ENCODE measurements at places on chromosomes 13 and 19.

DNA sequence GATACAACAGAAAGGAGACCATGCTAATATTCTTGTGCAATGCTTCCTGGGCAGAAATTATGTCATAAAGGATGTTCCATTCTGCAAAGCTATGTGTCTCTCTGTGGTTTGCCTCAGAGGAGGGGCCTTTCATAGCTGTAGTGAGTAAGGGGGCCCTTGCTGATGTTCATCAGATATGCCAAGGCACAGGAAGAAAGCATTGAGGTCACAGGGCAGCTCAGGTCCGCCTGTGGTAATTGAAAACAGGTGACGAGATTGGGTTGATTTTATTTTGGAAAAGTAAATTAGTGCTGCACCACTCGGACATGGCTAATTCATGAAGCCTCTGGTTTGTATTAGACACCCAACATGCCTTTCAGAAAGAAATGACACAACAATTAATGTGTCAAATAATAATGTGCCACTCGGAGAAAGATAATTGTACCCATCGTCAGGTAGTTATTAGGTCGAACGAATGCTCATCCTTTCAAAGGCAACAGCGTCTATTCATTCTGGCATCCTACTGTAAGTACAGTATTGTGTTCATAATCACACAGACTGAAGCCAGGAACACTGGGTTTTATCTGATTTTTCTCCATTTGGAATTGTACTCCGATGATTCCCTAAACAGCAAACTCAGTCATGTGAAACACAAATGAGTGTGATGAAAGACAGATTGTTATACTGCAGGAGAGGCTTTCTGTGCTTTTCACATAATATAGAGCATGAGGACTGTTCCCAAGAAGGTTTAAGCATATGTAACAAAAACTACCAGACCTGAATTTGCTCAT is 421.6 kb upstream of the KLF12 start:
- DNase-seq = no peak

DNA sequence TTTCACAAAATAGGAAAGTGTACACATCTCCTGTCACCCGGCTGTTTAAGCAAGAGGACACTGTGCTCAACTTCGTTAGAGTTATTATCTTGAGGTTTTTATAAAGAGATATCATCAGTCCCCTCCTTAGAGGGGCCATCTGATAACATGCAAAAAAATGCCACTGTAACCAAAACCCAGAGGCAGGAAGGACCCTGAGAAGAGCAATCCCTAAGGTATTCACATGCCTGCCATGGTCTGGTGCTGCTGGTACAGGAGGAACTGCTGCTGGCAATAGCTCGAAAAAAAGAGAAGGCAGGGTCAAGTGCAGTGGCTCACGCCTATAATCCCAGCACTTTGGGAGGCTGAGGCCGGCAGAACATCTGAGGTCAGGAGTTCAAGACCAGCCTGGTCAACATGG is 12.8 kb upstream of the CEACAM3 start:
- DNase-seq = no peak

DNA sequence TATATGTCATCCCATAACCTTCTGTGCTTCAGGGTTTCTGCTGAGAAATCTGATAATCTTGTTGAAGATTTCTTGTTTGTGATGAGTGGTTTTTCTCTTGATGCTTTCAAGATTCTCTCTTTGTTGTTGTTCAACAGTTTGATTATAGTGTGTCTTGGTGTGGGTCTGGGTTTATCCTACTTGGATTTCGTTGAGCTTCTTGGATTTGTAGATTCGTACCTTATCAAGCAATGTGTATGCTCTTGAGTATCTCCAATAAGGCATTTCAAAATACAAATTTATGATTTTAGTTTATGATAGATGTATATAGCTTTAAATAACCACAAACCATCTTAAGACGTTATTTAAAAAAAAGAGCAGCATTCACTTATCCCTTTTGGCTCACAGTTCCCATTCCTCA is 57.5 kb downstream of the URI1 start:
- DNase-seq = no peak

DNA sequence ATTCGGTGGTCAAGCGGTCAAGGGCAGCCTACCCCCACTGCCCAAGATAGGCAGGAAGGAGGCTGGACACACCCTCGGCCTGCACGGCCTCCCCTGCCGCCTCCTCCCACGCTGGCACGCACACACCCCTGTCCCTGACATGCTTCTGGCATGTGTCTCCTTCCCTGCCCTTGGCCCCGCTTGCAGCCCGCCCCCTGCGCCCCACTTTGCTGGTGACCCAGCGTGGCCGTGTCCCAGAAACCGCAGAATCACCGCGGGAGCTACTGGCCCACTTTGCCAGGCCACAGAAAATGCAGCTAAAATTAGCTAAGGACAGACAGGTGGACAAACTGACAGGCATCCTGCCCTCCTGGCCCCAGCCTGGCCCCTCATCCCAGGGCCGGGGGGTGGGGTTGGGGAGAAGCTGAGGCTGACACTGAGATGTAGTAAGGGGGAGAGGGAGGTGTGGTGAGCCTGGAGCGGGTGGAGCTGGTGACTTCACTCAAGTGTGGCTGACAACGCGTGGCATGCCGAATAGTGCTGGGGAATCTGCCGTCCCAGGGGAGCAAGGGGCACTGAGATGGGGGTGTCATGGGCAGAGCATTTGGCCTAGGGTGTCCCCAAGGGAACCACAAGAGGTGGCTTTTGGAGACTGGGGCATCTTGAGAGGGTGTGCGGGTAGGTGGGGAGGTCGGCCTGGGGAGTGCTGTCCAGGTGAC is 2.4 kb downstream of the SHANK1 start:
- no peak for DNase-seq

- DNase-seq = no peak
These were observed 51.8 kb upstream of the FREM2 start for GRCh38 chr13:38635030-38635429.

GRCh38 chr13:64206430-64207225 is 2791.0 kb upstream of the PCDH20 start:
- no peak for DNase-seq

DNA sequence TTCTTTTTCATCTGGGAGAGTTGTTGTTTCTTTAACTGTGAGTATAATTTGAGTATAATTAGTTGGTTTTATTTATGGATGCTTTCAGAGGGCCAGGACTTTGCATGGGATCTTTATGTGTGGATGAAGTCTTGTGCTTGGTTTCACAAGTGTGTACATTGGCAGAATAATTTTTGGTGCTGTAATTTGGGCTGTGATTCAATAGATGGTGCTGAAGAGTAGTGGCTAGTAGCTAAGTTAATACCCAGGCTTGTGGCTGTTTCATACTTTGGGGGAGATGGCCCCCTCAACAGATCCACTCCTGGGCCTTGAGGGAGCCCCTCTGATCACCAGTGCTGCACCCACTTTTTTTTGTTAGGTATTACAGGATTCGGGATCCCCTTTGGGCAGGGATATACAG is 1142.4 kb downstream of the SLITRK1 start:
- DNase-seq = no peak

- no peak for DNase-seq
These were observed 186.8 kb downstream of the PRR20E start for GRCh38 chr13:57353831-57354230.

DNA sequence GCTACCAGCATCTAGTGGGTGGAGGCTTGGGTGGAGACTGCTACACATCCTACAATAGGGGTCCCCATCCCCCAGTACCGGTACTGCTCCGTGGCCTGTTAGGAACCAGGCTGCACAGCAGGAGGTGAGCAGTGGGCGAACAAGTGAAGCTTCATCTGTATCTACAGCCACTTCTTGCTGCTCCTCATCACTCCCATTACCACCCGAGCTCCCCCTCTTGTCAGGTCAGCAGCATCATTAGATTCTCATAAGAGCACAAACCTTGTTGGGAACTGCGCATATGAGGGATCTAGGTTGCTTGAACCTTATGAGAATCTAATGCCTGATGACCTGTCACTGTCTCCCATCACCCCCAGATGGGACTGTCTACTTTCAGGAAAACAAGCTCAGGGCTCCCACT is 37.0 kb downstream of the NWD1 start:
- DNase-seq = no peak

DNA sequence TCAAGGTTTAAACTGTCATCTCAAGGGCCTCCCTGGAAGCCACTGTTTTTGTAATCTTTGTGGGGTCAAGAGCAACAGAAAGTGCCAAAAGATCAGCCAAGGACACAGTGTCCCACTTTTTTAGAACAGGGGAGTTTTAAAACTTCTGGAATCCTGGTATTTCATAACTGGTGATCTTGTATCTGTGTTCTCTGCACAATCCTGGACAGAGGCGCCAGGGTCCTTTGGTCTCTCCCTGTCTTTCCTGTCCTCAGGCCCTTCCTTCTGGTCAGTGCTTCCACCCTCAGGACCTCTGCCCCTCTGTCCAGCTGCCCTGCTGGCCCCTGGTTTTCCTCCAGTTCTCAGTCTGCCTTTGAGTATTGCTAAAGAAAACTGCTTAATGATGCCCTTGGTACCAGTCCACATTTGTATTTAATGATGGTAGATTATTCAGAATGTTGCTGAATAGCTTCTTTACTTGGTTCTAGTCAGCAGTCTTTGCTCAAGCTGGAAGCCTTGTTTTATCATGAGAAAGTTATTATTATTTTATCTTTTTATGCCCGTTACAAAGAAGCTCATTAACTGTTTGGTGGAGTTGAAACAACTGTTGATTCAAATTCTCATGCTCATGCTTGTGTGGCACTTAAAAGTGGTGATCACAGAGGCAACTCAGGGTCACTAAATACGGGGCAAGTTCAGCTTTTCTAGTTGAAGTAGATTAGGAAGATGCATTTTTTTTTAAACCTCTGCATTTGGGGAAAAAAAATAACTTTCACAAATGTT is 47.5 kb downstream of the WASF3 start:
- DNase-seq = no peak

- DNase-seq = no peak
These were observed 441.5 kb downstream of the DIAPH3 start for GRCh38 chr13:59721926-59722910.

- DNase-seq = no peak
These were observed 43.3 kb downstream of the FLT1 start for GRCh38 chr13:28451482-28452217.

- DNase-seq = no peak
These were observed 546 bp downstream of the UBXN6 start for GRCh38 chr19:4456843-4457653.

DNA sequence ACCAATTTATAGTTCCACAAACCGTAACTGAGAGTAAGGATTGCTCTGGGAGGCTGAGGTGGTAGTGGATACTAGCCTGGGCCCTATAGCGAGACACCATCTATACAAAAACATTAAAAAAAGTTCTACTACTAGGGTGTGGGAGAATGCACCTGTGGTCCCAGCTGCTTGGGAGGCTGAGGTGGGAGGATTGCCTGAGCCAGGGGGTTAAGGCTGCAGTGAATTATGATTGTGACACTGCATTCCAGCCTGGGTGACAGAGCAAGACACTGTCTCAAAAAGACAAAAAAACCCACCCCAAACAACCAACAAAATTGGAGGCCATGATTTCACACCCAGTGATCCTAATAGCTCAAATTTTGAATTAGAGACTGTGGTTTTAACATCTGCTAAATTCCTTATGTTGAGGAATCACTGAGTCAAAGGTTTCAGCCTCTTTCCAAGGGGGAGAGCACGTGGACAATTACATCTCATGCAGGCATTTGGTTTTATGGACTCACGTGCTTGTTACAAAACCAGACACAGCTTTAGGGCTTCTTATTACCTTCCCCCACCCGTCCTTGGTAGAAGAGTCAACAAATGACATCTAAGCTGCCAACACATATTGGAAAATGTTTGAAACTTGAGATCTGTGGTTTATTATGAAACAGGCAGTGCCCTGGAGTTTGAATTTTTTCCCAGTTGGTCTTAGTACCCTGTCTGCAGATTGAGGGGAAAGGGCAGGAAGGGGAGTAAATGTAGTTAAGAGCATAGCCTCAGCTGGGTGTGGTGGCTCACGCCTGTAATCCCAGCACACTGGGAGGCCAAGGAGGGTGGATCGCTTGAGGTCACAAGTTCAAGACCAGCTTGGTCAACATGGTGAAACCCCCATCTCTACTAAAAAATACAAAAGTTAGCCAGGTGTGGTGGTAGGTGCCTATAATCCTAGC is 18.5 kb downstream of the CYP2A6 start:
- no peak for DNase-seq

DNA sequence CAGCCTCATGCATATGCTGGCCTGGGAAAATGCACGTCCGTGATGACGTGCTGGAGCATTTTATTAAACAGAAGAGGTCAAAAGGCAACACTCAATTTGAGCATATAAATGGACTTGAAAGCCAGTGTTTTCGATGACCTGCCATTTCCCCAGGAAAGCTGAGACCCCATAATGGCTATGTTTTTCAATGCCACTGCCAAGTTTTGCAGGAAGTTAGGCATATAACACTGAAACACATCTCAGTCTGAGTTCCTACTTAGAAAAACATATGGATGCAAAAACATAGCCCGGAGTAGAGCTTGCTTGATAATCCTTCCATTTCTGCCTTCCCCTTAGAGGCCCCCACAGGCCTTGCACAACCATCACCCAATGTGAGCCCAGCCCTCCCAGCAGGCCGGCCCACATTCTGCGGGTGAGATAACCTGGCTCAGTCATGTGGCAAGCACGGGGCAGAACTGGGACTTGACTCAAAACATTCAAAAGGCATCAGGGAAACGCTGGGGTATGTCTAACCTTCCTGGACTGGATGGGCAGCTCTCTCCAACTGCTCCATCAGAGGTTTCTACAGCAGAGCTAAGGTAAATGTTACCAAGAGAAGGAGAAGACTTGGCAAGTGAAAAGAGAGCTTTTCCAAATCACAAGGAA is 24.9 kb downstream of the EPS15L1 start:
- DNase-seq = peak; percentile 52

DNA sequence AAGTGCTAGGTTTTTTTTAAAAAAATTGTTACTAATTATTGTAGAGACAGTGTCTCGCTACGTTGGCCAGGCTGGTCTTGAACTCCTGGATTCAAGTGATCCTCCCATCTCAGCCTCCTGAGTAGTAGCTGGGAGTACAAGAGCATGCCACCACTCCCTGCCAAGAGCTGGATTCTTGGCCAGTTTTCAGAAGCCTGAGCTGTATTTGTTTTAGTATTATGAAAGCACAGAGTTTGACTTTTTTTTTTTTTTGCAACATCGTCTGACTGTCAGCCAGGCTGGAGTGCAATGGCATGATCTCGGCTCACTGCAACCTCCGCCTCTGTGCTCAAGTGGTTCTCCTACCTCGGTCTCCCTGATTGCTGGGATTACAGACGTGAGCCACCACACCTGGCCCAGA is 7.0 kb downstream of the ARMC6 start:
- DNase-seq = no peak

GRCh38 chr13:79905018-79905417 is 424.1 kb downstream of the NDFIP2 start:
- no peak for DNase-seq

DNA sequence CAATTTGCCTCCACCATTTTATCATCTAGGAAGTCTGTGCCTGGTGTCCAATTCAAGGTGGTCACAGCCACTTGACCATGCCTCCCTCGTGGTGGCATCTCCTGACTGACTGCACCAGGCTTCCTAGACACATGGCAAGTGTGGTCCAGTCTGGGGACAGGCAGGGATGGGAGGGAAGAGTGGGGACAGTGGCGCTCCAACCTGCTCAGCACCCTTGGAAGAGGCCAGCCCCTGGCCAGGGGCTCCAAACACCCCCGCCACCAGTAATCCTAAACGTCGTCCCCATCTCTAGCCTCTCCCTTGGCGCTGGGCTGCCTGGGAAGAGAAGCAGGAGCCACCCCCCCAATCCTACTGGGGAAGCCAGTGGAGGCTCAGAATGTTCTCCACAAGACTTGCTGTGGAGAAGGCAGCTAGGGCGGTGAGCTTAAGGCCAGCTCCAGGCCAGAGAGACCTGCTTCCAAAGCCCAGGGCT is 2.7 kb downstream of the RPL36 start:
- no peak for DNase-seq

Measured in activated B cell treated with CpG ODN at 0.5 μM for 24 hours (primary cell).